ENCODE measurements at places on chromosomes 13 and 19. TPM values are rescaled to one million over a fixed set of nuclear protein-coding genes. Genes with fewer than 3 reads are reported as not detected.

Gene PTPRH
- total RNA-seq = not detected

DNA sequence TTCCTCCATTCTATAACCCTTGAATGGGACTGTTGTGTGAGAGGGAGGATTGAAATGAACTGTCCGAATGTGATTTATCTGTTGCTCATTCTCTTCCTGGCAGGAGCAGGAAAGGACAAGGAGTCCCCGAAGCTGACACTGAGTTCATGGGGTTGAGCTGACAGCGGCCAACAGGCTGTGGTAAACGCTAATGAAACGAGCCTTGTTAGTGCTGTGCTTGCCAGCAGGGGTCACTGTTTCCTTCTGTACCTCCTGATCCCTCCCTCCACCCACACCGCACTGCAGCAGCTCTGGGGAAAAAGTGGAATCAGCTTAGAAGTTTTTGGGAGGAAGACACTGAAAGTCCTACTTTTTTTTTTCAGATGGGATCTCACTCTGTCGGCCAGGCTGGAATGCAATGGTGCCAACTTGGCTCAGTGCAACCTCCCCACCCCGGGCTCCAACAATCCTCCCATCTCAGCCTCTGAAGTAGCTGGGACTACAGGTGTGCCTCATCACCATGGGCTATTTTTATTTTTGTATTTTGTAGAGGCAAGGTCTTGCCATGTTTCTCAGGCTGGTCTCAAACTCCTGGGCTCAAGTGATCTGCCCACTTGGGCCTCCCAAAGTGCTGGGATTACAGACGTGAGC is 6.7 kb upstream of the ZNF761 start:
- no peak for DNase-seq

DNA sequence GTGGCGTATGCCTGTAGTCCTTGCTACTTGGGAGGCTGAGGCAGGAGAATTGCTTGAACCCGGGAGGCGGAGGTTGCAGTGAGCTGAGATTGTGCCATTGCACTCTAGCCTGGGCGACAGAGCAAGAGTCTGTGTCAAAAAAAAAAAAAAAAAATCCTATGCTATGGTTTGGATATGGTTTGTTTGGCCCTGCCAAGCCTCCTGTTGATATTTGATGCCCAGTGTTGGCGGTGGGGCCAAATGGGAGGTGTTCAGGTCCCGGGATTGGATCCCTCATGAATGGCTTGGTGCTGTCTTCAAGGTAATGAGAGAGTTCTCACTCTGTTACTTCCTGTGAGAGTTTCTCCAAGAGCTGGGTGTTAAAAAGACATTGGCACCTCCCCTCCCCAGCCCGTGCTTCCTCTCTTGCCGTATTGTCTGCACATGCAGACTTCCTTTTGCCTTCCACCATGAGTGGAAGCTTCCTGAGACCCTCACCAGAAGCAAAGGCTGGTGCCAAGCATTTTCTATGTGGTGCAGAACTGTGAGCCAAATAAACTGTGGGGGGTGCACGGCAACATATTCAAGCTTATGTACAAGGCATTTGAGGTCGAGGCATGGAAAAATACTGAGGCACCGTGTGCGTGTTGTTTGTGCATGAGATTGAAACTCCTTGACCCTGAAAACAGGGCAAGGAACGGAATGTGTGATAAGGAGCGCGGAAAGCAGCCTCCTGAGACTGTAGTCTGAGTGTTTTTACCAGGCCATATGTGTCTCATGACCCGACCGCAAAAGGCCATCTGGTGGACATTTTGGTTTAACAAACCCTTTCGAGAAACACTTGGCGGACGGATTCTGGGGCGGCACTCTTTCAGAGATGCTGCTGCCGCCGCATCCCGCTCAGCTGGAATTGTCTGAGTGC is 7.3 kb downstream of the SIGLEC9 start:
- no peak for DNase-seq

GRCh38 chr13:70634893-70635292 is 526.6 kb upstream of the KLHL1 start:
- DNase-seq = no peak

Data from osteocyte (in vitro differentiated cells).